ENCODE measurements at places on chromosomes 7 and 10.

- peak; percentile 82 for DNase-seq
Observed at GRCh38 chr7:81484261-81484660, 285.6 kb downstream of the HGF start.

DNA sequence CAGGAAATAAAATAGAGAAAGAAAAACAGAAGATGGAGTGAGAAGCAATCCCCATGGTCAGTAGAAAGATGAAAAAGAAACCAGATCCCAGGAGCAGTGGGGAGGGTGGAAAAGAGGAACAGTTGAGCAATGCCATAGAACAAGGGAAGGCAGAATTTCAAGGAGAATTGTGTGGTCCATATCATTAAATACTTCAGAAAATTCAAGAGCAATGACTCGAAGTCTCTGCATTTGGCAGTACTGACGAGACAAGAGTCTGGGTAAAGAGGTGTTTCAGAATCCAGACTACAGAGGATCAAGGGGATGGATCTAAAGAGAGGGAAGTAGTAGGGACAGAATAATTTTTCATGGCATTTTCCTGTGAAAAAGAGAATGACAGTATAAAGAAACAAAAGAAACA is 512.6 kb downstream of the PHTF2 start:
- DNase-seq = peak; percentile 1

- no peak for DNase-seq
Observed at GRCh38 chr10:110851020-110851612, 20.6 kb upstream of the PDCD4 start.

- no peak for DNase-seq
Observed at GRCh38 chr7:141389140-141389796, 161.9 kb upstream of the AGK start.

DNA sequence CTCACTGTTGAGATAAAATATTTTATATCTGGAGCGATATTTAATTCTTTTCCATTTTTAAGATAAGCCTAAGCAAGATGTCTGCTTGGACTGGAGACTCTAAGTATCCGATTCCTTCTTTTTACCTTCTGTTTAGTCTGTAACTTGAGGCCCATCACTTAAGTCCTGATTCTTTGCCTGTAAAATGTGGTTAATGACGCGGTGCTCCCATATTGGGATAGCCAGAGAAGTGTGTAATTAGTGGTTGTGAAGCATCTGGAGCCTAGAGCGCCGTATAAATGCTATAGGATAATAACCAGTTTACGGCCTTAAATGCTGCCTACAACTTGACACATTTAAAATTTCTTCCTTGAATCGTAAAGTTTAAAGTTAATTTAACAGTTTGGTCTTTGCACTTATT is 132.9 kb downstream of the CHN2 start:
- DNase-seq = no peak

GRCh38 chr7:72182036-72182435 is 230.1 kb downstream of the CALN1 start:
- no peak for DNase-seq

DNA sequence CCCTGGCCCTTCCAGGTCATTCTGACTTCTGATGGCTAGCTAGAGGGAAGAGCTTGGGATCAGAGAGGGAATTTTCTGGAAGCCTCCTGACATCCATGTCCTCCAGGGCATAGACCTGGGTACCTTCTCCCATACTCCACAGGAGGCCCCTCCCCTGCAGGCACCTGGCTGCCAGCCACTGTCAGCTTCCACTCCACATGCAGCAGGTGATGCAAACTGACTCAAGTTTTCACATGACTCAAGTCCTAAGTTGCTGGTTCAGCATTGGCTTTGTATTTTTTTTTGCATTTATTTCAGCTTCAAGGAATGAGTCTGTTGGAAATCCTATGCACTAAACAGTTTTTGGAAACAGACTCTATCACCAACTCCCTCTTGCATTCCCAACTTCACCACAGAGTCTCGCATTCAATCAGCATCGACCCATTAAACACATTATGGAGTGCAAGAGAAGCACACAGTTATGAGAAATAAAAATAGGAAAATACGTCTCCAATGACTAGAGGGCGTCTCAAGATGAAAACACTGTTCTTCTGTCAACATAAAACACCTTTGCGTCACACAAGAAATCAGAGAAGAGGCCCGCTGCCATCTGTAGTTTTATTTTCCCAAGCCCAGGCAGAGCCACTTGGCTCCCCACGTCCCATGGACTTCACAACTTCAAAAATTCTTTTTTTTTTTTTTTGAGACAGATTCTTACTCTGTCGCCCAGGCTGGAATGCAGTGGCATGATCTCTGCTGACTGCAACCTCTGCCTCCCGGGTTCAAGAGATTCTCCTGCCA is 362.6 kb upstream of the MGMT start:
- no peak for DNase-seq

DNA sequence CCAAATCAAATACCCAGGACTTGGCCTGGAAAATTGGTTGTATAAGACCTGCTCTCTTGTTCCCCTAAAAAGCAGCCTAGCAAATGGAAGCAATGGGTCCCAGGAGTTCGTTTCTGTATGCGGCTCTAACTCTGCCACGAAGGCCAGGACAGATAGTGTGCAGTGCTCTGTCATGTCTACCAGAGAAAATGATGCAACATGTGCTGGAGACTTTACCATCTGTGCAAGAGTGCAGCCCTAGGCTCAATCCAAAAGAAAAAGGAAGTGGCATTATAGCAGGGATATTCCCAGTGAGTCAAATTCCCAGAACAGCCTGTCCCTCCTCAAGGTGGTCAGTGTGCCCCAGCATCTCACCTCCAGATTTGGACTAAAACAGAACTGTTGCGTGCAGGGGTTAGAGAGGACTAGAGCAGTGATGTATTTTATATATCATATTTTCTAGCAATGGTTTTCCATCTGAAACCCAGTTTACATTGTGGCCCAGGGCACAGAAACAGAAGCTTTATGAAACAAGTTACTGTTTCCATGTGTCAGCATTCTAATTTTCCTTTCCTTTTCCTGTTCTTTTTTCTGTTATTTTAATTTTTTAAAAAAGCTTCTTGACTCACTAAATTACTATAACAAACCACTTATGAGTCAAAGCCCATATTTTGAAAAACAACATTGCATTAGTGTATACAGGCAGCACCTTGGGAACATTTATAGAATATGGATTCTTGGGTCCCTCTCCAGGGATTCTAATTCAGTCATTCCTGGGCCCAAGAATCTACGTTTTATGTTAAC is 311.2 kb downstream of the RNLS start:
- DNase-seq = peak; percentile 34

GRCh38 chr10:29667191-29667590 is 32.4 kb upstream of the SVIL start:
- no peak for DNase-seq

- peak; percentile 3 for DNase-seq
Observed at GRCh38 chr7:35508623-35509400, 186.1 kb downstream of the HERPUD2 start.

- no peak for DNase-seq
Observed at GRCh38 chr10:20454331-20454730, 442.8 kb downstream of the NEBL start.

- peak; percentile 55 for DNase-seq
Observed at GRCh38 chr7:17989546-17989945, 38.1 kb downstream of the PRPS1L1 start.

Data from iris pigment epithelial cell (primary cell).